Activated CD4-positive, alpha-beta T cell treated with anti-CD3 and anti-CD28 coated beads for 24 hours (primary cell): ENCODE measurements at places on chromosomes 1 and 21.

- DNase-seq: no peak
Measured at GRCh38 chr1:84758968-84759491, 68.8 kb upstream of the SSX2IP start.

DNA sequence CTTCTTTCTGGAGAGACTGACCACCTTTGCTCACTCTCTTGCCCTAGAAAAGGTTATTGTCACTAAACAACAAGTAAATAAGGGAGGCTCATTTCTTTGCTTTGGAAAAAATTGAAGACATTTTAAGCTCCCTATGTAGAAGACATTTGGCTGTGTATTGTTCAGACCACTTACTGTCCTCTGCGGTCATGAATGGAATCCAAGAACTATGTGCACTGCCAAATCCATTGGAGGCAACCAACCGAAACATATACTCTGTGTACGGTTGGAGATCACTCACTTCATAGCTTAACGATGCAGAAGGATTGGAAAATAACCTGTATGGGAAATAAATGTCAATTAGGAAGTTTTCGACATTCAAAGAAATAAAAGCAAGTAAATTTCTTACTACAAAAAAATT, 332.8 kb downstream of the KCTD3 start:
- no peak for DNase-seq

- no peak for DNase-seq
Measured at GRCh38 chr1:211903490-211904245, 73.1 kb upstream of the LPGAT1 start.

DNA sequence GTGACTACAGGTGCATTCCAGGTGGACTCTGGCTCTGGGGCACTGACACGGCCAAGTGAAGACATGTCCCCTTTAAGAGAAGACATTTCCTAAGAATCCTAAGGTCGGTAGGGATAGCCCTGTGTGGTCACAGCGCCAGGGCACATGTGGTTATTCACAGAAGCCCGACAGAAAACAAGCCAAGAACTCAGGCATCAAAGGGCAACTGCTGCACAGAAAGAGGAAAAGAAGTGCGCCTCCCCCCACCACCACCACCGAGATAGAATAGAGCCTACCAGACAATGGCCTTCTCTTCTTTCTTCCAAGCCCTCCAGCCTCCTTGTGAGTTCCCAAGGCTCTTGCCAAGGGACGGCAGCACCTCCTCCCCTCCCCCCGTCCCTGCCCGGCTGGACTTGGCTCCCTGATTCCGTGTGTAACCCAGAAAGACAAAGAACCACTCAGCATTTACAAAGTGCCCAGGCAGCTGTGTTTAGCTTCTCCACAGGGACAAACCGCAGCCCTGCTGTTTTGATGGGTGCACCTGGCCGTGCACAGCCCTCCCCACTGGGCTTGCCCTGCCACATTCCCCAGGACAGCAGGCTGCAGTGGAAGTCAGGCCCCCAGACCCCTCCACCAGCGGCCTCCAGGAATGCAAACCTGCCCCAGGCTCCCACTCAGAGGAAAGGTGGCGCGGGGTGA, 30.2 kb downstream of the TMPRSS2 start:
- DNase-seq: no peak

- DNase-seq: no peak
Measured at GRCh38 chr1:20439282-20439681, 46.7 kb downstream of the CAMK2N1 start.

DNA sequence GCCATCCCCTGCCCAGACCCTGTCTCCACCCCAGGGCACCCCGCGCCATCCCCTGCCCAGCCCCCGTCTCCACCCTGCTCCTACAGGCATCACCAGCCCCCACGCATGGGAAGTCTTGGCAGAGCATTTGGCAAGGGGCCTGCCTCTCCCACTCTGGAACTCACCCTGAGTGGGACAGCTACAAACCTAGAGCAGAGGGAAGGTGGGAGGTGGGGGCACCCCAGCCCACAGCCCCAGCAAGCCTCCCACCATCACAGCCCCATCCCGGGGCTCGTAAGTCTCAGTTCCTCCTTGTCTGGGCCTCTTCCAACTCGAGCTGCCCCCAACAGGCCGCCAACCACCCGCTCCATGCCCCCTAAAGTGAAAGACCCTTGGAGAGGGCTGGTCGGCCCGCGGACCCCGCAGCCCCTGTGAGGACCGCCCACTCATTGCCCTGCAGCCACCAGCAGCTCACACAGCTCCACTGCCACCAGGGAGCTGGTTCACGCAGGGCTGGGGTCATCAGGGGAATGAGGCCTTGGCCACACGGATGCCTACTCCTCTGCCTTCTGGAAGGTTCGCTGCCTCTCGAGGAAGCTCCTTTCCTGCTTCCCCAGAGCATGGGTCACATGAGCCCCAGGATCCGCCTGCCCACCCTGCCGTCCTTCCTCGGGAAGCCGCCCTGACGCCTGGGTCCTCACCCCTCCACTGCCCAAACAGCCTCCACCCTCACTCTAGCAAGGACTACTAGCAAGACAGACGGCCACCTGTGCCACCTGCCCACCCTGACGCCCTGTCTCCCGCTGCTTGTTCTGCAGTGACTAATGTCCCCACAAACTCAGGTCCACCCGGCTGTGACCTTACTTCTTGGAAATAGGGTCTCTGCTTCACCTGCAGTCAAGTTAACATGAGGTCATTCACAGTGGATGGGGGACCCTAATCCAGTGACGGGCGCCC, 14.4 kb downstream of the MEGF6 start:
- DNase-seq: no peak

- no peak for DNase-seq
Measured at GRCh38 chr1:53145942-53146708, 3.7 kb upstream of the SLC1A7 start.

DNA sequence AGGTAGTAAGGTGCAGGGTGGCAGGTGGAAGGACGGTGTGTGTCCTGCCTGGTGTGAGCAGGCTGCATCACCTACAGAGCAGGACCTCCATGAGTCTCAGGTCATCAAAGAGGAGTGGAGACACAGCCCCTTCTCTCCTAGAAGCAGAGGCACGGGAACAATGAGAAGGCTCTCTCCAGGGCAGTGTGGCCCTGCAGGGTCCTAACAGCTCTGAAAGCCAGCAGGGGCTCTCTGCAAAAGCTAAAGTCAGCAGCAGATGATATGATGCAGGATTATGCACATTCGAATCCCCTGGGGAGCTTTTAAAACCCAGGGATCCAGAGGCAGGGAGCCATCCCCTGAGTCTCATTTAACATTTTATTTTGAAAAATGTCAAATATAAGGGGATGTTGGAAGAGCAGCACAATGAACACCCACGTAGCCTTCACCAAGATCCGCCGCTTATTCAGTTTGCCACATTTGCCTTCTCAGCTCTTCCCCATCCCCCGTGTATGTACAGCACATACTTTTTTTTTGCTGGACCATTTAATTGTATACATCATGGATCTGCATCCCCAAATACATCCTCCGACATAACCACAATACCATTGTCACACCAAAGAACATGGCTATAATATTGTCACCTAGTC, 88.1 kb downstream of the CNIH3 start:
- no peak for DNase-seq

- DNase-seq: peak; percentile 15
Measured at GRCh38 chr1:78045926-78046778, at the start of gene GIPC2. TSS of gene GIPC2 (plus strand) at chr1:78045966. CDS start at chr1:78046095, 129 bp downstream.

- no peak for DNase-seq
Measured at GRCh38 chr1:167121375-167122120, 27.7 kb downstream of the STYXL2 start.

GRCh38 chr1:109516872-109517271, 7.3 kb upstream of the AMIGO1 start:
- no peak for DNase-seq

DNA sequence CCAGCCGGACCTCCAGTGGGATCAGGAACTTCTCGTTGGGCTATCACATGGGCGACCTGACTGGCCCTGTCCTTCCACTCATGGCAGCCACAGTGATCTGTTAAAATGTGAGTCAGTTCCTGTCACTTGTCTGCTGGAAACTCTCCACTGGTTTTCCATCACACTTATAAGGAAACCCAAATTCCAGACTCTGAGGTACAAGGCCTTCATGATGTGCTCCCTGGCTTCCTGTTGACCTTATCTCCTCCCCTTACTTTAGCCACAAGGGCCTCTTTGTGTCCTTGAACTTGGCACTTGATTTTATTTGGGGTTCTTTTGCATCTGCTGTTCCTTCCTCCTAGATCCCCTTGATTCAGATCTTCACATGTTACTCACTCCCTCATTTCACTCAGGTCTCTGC, 96.8 kb downstream of the TENT5C start:
- DNase-seq: no peak

DNA sequence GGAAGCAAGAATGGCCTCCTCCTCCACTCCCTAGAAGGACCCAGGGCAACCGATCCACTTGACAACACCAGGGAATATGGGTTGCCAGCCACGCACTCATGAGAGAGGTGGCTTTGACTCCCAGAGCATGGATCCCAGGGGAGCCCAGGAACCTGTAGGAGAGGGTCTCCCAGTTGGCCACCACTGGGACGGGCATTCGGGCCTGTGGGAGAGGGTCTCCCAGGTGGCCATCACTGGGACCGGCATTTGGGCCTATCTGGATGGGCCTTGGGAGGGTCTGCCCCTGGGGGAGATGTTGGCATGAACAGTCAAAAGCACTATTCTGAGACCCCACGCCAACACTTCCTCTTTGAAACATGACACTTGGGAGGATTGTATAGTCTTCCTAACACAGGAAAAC, 565 bp downstream of the TFF1 start:
- no peak for DNase-seq

- peak; percentile 96 for DNase-seq
Measured at GRCh38 chr1:155250633-155251449, 4.4 kb downstream of the ENTREP3 start.

- DNase-seq: no peak
Measured at GRCh38 chr1:205150651-205151428, 29.1 kb upstream of the RBBP5 start.
